ENCODE measurements at places on chromosomes 2 and 18.

- DNase-seq: no peak
These were observed 32.3 kb downstream of the ST6GAL2 start for GRCh38 chr2:106853631-106854030.

- DNase-seq: peak; percentile 75
These were observed 10.0 kb upstream of the DES start for GRCh38 chr2:219408204-219408603.

DNA sequence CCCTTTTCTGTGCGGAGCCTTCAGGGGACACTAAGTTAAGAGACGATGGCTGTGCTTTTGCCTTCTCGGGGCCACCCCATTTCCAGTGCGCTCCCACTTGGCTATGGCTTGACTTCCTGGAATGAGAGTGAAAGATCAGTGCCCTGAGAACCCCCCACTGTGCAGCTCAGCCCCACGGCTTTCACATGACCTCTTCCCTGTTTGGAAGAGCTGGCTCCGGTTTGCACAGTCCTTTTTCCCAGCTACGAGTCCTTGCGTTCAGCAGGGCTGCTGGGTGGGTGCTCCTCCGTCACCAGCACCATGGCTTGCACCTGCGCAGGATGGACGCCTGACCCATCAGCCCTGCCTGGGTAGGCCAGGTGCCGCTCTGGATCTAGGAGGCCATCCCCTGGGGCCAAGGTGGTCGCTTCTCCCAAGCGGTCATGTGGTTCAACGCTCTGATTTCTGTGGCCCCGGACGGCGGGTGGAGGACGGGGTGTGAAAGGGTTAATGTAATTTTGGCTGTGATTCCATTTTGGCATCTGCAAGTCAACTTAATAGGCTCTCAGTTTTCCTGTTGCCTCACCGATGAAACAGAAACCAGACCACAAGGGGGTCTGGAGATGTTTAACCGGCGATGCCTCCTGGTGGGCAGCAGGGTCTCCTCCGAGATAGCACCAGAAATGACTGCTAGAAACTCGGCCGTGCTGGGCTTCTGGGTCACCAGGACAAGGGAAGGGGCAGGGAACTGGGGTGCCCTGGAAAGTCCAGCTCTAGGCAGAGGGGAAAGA is 113.1 kb upstream of the HAAO start:
- DNase-seq: peak; percentile 84

GRCh38 chr18:69998523-69998987 is 50.9 kb upstream of the CD226 start:
- no peak for DNase-seq

GRCh38 chr18:74506448-74507084 is 10.4 kb downstream of the CNDP2 start:
- no peak for DNase-seq

GRCh38 chr2:33430077-33430476 is 46.4 kb upstream of the RASGRP3 start:
- DNase-seq: no peak

DNA sequence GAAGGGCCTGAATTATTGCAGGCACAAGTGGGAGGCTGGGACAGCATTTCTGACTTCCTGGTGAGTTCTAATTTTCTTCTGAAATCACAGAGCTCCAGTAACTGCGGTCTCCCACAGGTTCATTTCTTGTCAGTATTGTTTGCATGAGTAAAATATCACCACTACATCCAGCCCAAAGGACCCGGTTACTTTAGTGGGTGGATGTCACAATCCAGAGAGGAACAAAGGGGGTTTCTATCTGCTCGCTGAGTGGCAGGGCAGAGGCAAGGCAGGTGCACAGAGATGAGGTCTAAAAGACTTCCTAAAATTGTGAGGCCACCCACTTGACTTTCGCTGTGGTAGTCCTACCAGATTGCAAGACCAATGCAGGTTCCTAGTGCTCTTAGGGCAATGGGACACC is 800.4 kb upstream of the ID2 start:
- no peak for DNase-seq

DNA sequence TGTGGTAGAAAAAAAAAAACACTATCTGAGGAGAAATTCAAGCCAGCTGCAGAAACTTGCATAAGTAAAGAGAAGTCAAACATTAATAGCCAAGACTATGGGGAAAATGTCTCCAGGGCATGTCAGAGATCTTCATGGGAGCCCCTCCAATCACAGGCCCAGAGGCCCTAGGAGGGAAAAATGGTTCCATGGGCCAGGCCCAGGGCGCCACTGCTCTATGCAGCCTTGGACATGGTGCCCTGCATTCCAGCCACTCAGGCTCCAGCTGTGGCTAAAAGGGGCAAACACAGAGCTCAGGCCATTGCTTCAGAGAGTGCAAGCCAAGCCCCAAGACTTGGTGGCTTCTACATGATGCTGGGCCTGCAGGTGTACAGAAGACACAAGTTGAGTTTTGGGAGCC is 354.7 kb downstream of the NBAS start:
- DNase-seq: no peak

DNA sequence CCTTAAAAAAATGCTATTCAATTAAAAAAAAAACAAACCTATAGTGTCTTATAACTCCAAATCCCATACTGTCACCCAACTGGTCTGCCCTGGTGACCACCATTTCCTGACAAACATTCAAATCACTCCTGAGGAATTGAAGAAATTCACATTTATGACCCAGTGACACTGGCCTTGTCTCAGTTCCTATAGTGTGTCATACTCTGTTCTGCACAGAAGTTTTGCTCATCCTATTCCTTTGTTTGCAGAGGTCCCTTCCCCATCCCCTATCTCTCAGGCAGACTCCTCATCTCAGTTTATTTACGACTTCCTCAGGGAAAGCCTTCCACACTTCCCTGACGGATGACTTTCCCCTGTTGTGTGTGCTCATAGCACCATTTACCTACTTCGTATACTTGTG is 14.7 kb downstream of the ZC3H6 start:
- DNase-seq: no peak

DNA sequence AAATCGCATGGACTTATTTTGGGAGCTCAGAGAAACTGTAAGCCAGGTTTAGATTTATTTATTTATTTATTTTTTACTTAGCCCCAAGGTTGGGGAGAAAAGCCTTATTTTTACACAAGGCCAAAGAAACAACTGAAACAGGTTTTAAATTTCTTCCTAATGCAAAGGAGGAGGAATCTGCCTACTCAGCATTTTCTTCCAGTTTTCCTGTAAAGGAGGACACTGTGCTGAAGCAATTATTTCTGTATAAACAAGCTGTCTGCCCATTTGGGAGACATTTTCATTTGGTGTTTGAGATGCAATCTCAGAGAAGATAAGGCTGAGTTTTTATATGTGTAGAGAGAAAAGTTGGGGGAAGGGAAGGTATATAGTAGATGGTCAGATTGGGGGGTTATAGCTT is 125.0 kb downstream of the ETAA1 start:
- no peak for DNase-seq

DNA sequence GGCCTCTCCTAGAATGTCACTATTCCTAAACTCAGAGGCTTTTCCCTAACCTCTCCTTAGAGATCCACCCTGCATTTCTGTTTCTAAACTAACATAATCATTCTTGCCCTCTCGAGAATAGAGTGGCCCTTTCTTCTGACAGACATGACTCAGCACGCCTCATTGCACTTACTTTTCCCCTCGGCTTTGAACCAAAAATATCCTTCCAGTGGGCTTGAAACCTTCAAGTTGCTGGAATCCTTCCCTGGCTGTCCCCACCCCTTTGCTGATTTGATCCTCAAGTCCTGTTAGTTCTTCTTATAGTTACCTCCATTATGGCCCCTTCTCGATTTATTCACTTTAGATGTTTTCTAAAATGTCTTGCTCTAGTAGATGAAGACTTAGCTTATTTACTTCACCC is 158.0 kb downstream of the LTBP1 start:
- no peak for DNase-seq

DNA sequence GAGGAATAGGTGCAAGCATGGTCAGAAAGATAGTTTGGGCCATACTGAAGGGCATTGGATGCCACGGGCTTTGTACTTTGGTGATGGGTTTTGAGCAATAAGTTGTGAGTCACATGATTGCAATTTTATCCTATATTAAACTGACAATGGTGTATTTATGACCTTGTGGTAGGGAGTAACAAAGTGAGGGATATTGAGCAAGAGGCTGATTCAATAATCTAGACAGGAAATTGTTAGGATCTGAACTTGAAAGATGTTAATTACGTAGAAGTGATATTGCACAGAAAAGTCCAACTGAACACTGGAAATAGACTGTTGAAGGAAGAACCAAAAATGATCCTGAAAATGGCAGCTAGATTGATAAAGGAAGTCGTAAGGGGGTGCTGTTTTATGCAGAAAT is 46.6 kb upstream of the TCF4 start:
- no peak for DNase-seq

DNA sequence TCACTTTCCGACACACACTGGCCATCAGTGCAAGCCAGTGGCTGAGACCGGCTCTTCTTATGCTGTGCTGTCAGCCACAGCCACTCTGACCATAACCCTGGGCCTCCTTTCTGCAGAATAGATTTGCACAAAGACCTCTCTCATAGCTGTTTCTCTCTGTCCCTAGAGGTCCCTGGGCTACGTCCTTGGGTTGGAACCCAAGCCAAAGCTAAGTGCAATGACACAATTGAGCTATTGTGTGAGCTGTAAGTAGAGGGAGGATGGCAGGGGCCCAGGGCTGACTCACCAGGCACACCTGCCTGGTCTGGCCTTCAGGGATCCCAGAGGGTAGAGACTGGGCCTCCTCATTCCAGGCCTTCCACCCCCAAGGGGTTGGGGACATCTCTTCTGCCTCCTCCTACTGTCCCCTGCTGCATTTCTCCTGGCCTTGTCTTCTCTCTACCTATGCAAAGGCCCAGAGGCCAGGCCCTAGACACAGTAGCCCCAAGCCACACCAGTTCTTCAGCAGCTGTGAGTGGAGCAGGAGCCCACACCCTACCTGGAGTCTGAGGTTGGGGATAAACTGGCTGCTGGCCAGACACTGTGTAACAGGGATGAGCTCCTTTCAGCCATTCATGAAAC is 174.6 kb downstream of the NCK2 start:
- DNase-seq: no peak

DNA sequence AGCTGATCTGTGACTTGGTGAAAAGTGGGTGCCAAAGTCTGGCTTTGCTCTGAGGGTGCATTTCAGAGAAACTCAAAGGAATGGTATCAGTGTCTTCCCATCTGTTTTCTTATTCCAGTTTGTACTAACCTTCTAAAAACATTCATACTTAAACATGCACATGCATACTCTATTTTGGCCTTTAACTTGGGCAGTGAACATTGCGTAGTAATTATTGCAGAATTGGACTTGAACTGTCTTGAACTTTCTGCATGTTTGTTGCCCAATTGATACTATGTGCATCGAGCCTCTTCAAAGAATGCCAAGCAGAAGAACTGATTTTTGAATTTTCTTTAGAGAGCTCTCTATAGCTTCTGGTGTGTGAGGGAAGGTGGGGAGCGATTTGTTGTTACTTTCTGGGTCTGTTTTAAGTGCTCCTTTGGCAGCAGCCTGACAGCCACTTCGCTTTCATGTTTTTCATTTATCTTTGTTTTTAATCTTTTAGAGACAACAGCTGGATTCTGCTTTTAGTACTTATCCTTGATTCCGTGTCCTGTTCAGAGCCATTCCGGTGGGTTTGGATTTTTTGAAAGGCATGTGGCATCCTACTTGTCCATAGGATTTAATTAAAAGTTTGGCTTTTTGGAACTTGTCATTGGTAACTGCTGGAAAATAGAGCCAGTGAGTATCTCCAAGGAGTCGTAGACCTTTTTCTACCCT is 159.2 kb downstream of the RAPGEF4 start:
- DNase-seq: no peak

DNA sequence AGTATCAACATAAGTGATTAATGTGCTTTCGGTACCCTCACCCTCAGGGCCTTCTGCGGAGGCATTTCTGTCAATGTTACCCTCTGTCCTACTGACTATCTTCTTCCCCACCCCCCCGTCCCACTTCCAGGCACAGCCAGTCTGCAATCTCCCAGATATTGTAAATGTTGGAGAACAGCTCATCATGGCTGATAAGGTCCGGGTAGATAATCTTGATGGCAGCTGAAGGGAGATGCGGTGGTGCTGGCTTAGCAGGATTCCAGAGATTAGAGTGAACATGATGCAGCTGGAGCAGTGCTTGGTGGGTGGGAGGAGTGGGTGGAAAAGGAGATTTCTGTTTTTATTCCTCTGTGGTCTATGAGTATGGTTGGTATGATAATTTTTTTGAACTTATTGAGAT is 15.5 kb downstream of the GTF2A1L start:
- no peak for DNase-seq

- no peak for DNase-seq
These were observed 69.1 kb downstream of the TACR1 start for GRCh38 chr2:75130171-75130570.

- DNase-seq: no peak
These were observed 53.8 kb upstream of the ASB18 start for GRCh38 chr2:236317938-236318396.

DNA sequence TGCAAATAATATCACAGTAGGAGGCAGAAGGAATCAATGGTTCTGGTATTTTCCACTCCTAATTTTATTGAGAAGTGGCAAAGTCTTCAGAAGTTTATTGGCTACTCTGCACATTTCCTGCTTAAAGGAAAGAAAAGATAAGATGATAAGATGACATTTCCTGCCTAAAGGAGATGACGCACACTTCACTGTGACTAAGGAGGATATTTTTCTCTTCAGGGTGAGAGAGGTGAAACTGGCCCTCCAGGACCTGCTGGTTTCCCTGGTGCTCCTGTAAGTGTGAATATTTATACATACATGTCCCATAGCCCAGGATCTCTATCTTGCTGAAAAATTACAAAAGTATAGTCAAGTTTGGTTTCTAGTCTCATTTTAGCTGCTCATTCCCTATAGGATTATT is 27.9 kb downstream of the COL3A1 start:
- DNase-seq: no peak

- DNase-seq: peak; percentile 81
These were observed 136.7 kb downstream of the LAMA3 start for GRCh38 chr18:23825978-23826405.

- no peak for DNase-seq
These were observed 7.1 kb upstream of the TMEM163 start for GRCh38 chr2:134725876-134726275.

GRCh38 chr18:32529722-32530420 is 59.2 kb upstream of the GAREM1 start:
- no peak for DNase-seq

GRCh38 chr2:85768713-85769112 is 14.9 kb downstream of the ATOH8 start:
- DNase-seq: no peak

GRCh38 chr2:224405412-224405811 is 3.5 kb upstream of the FAM124B start:
- no peak for DNase-seq

DNA sequence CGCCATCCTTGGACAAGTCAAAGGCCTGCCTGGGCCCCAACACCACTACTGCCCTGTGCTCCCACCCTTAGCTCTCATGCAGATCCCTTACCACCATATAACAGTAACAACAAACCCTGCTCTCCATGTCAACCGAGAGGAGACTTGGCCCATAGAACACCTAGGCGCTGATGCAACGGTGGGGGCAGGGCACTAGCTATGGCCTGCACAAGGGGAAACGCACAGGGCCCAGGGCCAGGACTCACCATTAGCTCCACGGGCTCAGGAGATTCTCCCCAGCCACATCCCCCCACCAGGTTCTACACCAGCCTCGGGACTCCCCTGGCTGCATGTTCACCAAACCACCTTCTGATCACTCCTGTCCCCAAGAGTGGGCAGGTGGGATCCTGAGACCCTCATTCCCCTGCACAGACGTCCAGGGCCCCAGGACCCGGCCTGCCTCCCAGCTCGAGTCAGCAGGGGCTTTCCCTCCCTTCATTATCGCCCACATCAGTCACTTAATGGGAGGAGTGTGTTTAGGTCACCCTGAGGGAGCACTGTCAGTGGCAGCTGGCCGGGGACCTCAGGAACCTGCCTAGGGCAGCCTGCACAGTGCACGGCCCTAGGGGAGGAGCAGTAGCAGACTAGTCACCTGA is 29.3 kb downstream of the ANKMY1 start:
- DNase-seq: peak; percentile 72

Measured in posterior vena cava (tissue), 2 donors.